GM23248 (cell line): ENCODE measurements at places on chromosomes 16 and 17.

DNA sequence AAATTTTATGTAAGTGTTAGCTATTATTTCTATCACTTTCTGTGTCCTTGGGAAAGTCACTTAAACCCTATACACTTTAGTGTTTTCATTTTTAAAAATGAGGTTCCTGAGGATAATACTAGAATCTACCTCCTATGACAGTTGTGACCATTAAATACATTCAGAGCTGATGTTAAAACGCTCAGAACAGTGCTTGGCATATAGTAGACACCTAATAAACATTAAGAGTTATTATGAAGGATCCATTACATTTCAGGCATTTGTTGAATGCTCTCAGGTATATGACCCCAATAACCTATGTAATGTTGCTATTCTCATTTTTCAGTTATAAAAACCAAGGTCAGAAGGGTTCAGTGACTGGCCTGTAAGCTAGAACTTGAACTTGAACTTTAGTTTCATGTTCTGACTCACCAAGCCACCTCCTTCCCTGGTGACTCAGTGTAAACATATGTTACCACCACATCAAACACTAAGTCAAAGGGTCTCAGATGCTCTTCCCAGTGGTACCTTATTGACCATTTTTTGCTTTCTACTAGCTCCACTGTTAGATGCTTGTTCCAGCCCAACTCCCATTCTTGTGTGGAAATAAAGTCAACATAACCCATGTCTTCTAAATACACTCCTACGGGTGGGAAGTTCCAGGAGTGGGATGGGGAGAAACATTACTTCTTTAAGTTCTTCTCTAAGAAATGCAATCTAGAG lies 47.6 kb downstream of the HSD17B2 start:
- peak; percentile 66 for DNase-seq

DNA sequence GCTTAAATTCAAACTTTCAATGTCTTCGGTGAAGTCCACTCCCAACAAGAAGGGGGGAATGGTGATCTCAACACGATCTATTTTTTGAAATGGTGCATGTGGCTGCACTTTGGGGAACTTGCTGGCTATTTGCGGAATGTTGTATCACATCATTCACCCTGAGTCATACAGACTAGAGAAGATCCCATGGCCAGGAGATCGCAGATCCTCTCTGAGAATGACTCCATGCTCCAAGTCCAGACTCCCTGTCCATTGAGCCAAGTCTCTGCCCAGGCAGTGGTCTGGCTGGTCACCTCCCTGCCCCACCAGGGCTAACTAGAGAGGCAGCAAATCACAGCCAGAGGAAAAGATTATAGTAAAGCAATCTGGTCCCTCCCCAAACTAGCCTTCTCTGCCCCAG lies 120.6 kb downstream of the XYLT1 start:
- peak; percentile 90 for DNase-seq

GRCh38 chr17:82458885-82459424 lies 414 bp downstream of the NARF start:
- peak; percentile 56 for DNase-seq

DNA sequence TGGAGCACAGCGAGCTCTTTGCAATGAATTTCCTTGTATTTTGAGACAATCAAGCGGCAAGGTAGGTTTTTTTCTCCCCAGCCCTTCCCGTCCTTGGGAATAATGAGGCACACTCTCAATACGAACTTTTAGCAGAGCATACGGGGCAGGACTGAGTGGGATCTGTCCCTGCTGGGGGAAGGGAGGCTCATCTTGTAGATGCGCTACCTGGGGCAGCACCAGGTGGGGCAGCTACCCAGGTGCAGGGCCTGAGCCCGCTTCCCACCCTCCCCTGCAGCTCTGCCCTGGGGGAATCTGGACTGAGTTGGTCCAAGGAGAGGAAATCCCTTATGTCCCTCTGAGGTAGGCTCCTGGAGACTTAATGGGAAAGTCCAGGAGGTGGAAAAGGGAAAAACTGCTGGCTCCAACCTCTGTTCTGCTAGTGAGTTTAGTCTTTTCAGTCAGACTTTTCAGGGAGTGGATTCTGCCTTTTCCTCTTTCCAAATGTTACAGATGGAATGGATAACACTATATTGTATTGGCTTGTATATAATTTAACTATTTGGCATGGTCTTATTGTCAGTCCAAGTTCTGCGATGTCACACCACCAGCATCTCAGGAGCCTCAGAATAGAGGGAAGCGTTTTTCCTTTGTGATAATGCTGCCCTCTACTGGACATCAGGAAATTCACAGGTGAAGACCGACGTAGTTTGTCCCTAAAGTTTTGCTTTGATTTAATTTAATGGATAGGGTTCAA lies 9.6 kb upstream of the CES1 start:
- peak; percentile 63 for DNase-seq

GRCh38 chr16:53297477-53297876 lies 136.8 kb upstream of the RBL2 start:
- no peak for DNase-seq

- DNase-seq, result peak; percentile 44
These were observed 25.0 kb upstream of the NGFR start for GRCh38 chr17:49469831-49470810.

GRCh38 chr17:28008513-28008912 lies 34.0 kb upstream of the NLK start:
- peak; percentile 63 for DNase-seq

DNA sequence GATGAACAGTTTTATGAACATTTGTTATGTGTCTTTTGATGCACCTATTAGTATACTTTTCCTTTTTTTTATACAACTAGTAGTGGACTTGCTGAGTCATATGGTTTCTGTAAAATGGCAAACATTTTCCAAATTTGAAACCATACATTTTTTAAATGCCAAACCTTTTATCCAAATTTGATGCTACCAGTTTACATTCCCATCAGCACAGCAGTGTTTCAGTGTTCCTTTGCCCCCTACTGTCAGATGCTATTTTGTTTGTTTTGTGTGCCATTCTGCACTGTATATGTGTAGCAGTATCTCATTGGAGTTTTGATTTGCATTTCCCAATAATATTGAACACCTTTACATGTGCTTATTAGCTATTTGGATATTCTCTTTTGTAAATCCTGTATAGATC lies 219.4 kb downstream of the TANC2 start:
- peak; percentile 37 for DNase-seq

- DNase-seq, result no peak
These were observed 134.8 kb upstream of the CDC42EP4 start for GRCh38 chr17:73446617-73447016.

- no peak for DNase-seq
These were observed 50.3 kb upstream of the BRD7 start for GRCh38 chr16:50419116-50419515.

DNA sequence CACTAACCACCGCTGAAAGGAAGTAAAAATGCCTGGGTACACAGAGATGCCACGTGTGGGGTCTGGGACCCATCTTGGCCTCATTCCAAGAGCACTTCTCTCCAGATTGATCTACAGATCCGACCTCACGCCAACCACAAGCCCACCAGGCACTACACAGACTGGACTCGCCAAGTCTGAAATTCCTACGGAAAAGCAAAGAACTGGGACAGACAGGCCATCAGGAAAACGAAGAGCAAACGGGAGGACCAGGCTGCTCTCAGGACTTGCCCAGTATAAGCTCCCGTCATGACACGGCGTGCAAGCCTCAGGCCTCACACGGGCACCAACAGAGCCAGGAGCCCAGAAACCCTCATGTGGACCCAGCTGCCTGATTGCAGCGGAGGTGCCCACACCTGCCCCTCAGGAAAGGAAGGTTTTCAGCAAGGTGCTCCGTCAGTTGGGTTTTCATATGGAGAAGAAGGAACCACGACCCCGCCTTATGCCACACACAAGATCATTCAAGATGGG lies 20.1 kb upstream of the C16orf95 start:
- no peak for DNase-seq

GRCh38 chr17:29177541-29177870 lies 2.7 kb downstream of the MYO18A start:
- no peak for DNase-seq

DNA sequence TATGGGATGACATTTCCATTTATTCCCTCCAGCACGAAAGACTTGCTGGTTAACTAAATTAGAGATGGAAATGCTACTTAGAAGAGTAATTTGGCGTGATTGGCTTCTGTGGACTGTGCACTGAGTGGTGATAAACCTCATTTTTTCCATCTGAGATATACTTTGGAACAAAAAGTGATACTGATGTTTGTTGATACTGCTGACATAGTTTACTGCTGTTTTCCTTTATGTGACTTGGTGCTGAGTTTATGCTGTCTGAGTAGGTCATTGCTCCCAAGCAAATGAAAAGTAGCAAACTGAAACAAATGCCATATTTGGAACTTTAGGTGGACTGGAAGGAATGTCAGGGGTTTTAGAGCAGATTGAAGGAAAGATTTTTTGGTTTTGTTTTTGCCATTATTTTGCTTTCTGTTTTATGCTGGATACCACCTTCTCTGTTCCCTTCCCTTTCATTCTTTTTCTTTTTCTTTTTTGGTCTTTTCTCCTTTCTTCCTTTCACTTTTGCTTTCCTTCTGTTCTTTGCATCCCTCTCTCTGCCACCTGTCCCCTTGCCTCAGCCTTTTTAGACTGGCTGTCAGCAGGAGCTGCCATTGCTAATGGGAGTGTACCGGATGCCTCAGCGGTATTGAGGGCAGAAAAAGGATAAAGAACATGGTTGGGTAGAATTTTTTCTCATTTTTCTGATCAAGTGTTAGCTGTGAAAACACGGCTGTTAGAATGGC lies 41.8 kb downstream of the NUP93 start:
- DNase-seq, result no peak

GRCh38 chr16:65510241-65510640 lies 388.4 kb upstream of the CDH11 start:
- DNase-seq, result no peak

- DNase-seq, result no peak
These were observed 11.8 kb upstream of the NAGS start for GRCh38 chr17:43992641-43993040.

GRCh38 chr17:17309356-17309755 lies 6.2 kb downstream of the NT5M start:
- no peak for DNase-seq

DNA sequence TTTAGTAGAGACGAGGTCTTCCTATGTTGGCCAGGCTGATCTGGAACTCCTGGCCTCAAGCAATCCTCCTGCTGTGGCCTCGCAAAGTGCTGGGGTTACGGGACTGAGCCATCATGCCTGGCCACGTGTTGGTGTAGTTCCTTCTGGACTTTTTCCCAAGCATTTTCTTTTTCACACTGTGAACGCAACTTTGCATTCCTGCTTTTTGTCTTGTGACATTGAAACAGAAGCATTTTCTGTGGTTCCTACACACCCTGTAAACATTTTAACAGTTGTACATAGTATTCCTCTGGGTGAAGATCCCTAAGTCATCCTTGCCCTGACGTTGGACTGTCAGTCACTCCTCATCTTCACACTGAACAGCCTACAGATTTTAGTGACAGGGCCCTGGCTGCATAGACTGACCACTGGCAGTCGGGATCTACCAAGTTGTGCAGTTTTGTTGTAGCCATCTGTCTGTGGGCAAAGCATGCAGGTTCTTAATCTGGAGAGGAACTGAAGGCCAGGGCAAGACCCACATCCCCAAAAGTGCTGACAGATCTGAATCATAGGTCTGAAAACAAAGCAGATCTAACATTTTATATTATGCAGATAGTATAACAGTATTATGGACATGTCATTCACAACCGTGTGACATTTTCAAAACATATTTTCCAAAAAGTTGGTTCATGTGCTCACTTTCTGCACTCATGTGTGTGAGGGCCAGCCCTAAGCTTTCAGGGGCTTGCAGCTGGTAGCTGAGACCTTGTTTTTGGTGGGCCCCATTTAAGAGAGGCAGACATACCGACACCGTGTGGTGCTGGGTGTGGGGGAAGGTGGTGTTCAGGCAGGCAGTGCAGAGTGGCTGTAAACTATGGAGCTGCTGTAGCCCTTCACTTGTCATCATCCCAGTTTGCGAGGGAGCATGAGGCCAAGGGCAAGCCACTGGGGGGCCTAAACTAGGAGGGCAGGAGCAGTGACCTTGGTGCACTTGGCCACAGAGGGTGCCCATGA lies 59.9 kb downstream of the EPN2 start:
- DNase-seq, result no peak

DNA sequence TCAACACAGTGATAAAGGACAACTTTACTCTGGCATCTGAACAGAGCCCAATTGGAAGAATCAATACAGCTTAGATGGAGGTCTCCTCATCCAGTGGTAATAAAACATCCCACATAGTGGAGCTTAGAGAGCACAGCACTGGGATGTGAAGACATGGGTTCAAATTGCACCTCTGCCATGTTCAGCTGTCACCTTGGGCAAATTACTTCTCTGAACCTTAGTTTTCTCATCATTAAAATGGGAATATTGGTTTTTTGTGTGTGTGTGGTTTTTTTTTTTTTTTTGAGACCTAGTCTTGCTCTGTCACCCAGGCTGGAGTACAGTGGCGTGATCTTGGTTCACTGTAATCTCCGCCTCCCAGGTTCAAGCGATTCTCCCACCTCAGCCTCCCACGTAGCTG lies 13.6 kb upstream of the KRT10 start:
- no peak for DNase-seq

DNA sequence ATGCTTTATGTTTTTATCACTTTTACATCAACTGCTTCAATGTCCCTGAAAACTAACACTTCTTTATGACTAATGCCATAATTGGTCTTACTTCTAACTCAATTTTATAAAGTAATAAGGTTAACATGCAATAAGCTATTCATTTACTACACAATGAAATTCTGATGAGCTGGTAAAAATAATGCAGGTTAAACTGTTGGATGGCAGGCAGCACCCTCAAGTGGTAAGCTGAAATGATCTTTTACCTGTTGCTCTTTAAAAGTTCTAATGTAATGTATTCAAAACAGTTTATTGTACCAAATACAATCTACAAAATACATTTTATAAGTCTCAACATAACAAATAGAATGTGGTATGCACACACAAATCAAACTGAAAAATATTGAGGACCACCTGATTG lies 1280.3 kb downstream of the CDH8 start:
- DNase-seq, result no peak

DNA sequence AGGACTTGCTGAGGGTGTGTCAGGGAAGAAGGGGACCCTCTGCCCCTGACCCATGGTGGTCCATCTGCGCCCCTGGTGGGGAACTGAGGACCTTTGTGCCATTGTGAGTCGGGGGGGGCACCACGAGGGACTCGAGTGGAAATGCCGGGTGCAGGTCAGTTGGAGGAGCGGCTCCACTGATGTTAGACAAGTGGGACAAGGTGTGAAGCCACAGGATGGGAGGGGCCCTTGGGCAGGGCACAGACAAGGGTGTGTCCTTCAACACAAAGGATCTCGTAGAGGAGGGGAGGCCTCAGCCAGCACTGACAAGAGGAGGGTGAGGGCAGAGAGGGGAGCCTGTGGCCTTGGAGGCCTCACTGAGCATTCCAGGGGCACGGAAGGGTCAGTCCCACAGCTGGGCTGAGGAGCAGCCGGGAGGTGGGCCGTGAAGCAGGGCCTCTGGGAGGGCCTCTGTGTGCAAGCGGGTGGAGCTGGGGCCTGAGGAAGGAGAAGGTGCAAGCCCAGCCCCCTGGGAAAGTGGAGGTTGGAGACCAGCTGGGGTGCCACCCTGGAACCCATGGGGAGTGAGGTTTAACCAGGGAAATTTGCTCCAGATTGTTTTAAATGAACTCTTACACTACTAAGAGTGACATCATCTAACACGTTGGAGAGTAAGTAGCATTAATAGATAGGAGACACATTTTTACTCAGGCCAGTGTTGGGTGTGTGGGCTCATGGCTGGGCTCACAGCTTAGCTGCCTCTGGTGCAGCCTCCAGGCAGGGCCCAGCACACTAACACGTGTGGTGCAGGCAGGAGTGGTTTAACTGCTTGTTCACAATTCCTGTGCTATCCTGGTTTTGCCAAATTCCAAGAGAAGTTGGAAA lies 27.9 kb downstream of the NARF start:
- no peak for DNase-seq

GRCh38 chr16:3188675-3188924 lies 596 bp downstream of the OR1F1 start:
- no peak for DNase-seq

GRCh38 chr17:38463451-38463858 lies 35.2 kb downstream of the ARHGAP23 start:
- DNase-seq, result peak; percentile 17
